ENCODE measurements at places on chromosomes 5 and 9. TPM values are rescaled to one million over a fixed set of nuclear protein-coding genes. Genes with fewer than 3 reads are reported as not detected.

Gene PCDHGA10
- 0.14 TPM for total RNA-seq

DNA sequence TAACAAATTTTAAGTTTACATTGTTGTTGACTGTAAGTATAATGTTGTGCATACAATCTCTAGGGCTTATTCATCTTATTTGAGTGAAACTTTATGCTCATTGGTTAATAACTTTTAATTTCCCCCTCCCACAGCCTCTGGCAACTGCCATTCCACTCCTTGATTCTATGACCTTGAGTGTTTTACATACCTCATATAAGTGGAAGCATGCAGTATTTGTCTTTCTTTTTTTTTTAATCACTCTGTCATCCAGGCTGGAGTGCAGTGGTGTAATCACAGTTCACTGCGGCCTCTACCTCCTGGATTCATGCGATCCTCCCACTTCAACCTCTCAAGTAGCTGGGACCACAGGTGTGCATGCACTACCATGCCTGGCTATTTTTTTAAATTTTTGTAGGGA, 83.9 kb downstream of the KCTD16 start:
- DNase-seq = no peak

Gene SLC45A2
- not detected for total RNA-seq

- no peak for DNase-seq
Measured at GRCh38 chr9:99573886-99574285, 247.8 kb upstream of the NR4A3 start.

Gene PCDHA12
- total RNA-seq = not detected

Gene B4GALT1
- 38.5 TPM for total RNA-seq

Gene BRD9
- 20.4 TPM for total RNA-seq

Gene COL15A1
- total RNA-seq = not detected

Gene SNCAIP
- total RNA-seq = not detected

DNA sequence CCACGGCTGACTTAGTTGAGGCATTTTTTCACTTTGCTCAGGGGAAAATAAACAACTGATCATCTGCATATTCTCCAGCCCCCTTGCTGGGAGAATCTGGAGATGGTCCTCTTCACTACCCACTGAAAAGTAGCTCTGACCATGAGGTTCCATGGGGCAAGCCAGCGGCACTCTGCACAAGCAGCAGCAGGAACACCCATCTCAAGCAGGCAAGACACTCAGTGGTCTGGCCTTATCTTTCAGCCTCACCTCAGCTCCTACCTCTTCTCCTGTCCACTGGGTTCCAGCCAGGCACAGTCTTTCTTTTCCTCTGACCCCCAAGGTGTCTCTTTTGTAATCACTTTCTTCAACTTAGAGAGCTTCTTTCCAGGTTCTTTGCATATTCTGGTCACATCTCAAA, 280.8 kb upstream of the GRIA1 start:
- no peak for DNase-seq

GRCh38 chr5:79699763-79700400, 10.2 kb downstream of the CMYA5 start:
- DNase-seq = no peak

DNA sequence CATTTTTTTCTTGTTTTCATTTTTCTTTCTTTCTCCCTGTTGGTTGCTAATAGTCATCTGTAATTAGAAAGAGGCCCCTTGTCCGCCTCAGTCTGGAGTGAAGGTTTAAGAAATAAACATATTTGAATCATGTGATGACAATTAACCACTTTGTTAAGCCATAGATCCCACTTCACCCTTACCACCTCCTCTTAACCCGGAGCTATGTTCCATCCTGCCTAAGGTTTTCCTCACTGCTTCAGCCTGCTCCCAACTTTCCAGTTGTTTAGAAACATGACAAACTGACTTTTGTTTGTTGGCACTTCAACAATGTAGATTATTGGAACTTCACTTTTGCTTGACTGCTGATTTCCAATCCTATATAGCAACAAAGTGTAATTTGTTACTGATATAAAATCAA, 37.4 kb upstream of the SSBP2 start:
- DNase-seq = no peak

DNA sequence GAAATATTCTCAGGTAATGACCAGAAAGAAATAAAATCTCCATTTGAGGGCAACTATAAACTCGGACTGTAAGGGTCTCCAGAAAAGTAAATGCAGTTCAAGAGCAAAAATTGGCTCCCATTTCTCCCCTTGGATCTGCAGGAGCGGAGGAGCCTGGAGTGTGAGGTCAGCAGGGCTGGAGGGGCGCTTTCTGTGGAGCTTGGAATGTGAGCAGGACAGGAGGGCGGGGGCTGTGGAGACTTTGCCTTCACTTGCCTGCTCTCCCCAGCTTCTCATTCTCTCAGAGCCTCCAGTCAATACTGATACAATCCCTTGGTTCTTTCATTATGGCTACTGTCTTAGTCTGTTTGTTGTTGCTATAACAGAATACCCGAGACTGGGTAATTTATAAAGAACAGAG, 162.8 kb upstream of the ANKH start:
- DNase-seq = no peak

- DNase-seq = no peak
Measured at GRCh38 chr5:160363660-160364395, 6.6 kb downstream of the C1QTNF2 start.

- DNase-seq = no peak
Measured at GRCh38 chr9:6459718-6460117, 46.7 kb downstream of the UHRF2 start.

Gene PCSK1
- not detected for total RNA-seq

GRCh38 chr5:139699351-139699750, 51.2 kb downstream of the CXXC5 start:
- no peak for DNase-seq

DNA sequence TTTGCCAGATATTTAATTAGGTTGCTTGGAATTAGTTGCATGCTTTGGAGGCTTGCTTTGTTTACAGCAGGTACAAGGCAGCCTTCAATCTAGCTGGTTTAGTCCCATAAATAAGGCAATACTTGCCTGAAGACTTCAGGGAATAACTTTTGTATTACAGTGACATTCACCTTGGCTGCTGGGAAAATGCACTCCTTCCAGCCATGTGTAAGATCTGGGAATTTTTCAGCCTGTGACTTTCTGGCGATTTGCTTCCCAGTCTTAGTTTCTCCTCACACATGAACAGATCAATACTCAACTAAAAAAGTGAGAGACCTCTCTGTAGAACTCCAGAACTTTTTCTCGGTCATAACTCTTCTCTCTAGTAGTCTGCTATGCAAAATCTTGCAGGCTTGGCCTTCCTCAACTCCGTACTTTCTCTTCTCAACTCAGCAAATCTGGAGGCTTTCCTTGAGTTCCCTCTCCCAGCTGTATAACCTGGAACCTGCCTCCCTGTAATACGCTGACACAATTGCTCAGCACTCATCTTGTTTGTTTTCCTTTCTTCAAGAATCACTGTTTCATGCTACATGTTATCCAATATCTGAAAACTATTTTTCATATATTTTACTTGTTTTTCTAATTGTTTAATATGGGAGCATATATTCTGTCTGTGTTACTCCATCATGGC, 173.0 kb downstream of the MSX2 start:
- no peak for DNase-seq

DNA sequence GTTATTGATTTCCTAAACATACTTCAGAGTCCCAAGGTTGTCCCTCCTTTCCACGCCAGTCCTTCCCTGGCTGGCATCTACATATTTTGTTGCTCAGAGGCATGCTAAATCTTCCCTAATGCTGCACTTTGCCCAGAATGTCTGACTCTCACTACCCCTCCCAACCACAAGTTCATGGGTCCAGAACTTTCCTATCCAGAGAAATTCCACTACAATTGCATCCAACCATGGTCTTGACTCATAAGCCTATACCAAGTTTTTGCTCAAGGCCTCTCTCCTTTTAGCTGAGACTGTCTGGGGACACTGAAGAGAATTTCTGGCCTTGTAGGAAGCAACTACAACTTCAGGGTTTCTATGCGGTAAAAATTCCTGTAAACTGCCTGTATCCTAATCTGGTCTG, 206.3 kb downstream of the BNC2 start:
- DNase-seq = no peak

GRCh38 chr9:133517711-133518110, 7.0 kb downstream of the MYMK start:
- DNase-seq = no peak

Gene IRGM
- not detected for total RNA-seq

DNA sequence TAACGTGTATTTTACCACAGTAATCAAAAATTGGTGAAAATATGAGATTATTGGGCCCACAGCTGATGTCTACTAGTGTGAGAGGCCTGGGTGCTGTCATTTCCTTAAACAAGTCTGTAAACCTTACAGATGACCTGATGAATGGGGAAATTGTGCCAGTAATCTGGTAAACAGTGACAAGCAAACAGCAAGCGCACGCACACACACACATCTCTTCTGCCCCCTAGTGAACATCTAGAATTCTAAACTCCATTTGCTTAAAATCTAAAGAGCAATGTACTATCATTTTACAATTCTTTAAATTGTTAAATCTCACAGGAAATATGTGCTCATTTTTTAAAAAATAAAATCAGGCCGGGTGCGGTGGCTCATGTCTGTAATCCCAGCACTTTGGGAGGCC, 7.5 kb upstream of the RAPGEF1 start:
- DNase-seq = no peak

GRCh38 chr5:141680751-141681201, 1.3 kb downstream of the ARAP3 start:
- DNase-seq = no peak

DNA sequence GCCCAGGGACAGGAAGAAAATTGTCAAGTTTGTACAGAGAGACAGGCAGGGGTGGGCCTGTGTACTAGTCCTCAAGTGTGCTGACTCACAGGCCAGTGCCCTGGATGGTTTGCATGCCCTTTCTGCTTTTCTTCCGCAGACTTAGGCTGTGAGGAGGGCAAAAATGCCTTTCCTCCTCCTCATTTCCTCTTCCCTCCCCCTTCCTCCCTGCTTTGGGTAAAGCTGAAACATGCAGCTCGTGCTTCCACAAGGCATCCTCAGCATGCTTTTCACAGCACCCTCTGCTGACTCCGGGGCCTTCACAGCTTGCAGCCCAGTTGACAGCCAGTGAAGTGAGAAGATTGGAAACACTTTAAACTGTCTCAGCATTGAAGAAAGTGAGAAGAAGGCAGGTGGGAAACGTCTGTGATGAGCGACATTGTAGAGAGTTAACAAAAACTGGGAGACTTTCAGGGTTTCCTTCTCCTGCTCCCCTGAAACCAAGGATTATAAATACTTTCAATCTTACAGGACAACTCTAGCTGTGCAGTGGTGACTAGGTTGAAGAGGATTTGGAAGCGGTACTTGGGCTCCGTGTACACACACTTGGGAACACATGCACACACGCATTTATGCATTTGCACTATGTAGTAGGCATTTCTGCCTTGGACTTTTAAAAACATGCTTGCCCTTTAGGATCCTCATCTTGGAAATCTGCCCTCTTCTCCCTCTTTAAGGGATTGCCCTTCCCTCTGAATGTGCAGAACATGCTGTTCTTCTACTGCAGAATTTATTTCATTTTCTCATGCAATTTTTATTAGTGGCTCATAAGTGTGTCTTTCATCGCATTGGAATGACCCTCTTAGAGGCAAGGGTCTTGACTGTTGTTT, 138.8 kb downstream of the GRIA1 start:
- peak; percentile 33 for DNase-seq

DNA sequence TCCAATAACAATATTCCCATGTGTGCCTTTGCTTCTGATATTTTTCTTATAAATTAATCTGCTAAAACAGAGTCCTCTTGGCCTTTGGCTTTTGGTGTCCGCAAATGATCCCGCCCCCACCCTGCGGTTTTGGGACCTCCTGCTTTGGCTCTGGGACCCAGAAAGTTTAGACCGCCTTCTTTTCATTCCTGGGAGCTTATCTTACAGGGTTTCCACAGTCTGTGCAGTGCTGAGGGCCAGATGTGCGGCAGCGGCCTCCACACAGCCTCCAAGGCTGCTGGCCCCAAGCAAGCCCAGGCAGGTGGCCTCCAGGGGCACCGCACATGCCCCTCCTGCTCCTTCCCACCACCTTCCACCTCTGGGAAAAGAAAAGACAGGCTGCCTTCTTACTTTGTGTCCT, 191.5 kb downstream of the ERCC6L2 start:
- no peak for DNase-seq

- peak; percentile 93 for DNase-seq
Measured at GRCh38 chr9:25678147-25678666, at the start of gene TUSC1. Gene TUSC1, minus strand, starts transcription at chr9:25678444. Its CDS starts 132 bp downstream, at chr9:25678312.

GRCh38 chr9:130866474-130866965, 30.1 kb downstream of the QRFP start:
- DNase-seq = peak; percentile 84

DNA sequence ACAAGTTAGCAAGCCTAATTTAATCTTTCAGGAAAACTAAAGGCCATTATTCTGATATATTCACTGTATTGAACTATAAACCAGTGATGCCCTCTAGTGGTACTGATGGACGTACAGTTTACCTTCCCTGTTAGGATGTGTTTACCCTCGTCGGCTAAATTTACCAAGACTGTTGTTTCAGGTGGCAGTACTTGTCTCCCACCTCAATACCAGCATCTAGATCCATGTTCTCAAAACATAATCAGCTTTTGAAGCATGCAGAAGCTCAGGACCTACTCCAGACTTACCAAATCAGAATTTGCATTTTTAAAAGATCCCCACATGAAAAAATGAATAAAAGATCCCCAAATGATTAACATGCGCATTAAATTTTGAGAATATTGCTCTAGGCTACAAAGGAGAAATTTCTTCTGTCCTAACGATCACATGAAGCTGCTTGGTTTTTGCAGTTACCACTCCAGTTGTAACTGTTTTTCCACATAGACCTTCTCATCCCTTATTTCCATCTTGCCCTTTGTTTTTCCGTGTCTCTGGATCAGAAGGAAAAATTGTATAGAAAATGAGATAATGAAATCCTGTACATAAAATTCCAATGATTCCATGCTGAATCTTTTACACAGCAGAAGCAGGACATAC, 3.2 kb upstream of the BAAT start:
- no peak for DNase-seq

GRCh38 chr9:134942011-134942787, 24.5 kb upstream of the FCN1 start:
- no peak for DNase-seq

DNA sequence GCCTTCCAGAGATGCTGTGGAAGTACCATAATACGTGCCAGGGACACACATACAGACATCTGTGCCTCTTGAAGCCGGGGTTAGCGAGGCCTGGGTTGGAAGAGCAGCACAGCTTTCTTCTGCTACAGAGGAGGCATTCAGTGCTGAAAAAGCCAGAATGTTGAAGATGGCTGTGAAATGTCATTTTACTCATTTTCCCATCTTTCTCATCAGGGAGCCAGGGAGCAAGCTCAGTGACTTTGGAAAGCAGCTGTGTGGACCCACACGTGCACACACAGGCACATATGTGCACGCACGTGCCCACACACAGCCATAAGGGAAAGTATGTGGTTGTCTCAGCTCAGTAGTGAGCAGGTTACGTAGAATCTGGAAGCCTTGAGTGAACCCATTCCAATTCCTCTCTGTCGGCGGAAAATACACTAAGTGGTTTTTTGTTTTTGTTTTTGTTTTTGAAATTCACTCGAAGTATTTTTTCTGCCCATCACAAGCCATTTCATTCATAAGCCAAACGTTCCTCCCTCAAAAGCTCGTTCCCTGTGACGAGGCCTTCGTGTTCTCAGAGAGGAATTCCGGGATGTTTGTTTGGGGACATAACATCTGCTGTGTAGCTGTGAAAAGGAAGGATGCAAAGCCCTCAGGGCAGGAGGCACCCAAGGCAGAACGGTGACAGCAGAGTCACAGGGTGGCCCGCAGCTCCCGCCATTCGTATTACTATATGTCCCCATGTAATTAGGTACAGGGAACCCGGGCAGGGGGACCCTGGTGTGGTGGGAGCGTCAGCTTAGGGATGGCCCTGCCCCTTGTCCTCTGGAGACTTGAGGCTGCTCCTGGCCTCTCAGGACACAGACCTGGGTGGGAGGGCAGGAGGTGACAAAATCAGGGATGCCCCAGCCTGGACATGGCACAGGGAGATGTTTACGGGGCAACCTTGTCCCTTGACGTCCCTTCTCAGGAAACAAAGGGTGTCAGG, 29.0 kb upstream of the ANKRD33B start:
- DNase-seq = no peak

Data from Caki2 (cell line).